ENCODE measurements at places on chromosomes 1 and 21.
A peak's percentile ranks its signal among the peaks of the same experiment; 100 is the strongest.

DNA sequence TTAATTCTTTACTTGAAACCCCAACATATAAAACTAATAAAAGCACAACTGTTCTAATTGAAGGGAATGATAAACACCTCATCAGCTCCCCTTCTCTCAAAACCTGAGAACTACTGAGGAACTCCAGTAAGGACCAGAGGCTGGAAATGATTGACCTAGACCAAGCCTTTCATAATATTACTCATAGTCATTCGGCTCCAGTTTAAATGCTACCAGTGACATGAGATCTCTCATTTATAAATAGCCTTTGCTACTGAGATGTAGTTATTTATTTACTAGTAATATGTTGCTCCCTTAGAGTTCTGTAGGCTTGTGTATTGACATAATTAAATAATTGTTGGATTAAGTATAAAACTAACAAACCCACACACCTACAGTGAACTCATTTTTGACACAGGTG, 209.8 kb upstream of the PRMT6 start:
- no peak for DNase-seq

DNA sequence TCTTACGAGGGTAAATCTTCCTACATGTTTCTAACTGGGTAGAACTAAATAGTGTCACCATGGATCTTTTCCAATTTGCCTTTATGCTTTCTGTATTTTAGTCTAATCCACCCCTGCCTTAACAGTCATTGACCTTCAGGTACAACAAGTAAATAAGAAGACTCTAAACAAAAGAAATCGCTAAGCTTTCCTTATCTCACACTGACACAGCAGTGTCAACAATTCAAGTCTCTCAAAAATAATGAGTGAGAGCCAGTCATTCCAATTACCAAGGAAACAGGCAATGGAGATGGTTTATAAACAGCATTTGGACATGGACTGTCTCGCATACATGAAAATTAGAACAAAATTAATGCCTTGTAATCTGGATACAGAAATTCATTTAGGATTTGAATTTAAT, 365.8 kb downstream of the VAV3 start:
- DNase-seq: no peak

DNA sequence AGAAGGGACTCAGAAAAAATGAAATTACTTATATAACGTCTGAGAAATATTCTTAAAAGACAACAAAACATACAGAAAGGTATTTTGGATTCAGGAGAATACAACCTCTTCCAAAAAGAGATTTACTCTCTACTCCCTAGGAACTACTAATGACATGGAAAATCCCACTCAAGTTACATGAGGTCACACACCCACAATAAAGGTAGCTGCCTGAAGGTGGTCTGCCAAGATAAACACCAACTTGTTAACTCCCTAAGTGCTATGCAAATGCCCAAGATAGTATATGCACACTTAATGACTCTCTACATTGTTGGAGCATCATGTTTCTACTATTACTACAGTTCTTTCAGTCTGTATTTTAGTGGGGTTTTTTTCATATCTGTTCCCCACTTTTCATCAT, 26.5 kb downstream of the RERE start:
- DNase-seq: no peak

- DNase-seq: no peak
Measured at GRCh38 chr1:1308756-1309250, 406 bp downstream of the PUSL1 start.

DNA sequence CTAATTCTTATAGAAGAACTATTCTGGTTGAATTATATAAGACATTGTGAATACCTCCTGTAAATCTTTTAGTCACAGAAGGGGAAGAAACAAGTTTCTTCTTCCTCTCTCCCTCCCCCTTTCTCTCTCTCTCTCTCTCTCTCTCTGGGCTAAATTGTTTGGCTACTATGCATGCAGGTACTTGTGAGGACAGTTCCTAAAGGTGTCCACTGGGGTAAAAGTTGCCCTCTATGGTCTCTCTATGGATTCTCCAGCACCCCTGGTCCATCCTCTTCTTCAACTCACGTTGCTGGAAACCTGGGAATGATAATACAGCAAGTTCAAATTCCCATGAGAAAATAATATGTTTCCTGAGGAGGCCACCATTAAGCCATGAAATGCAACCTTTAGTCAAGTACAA, 5.8 kb downstream of the OR6K3 start:
- no peak for DNase-seq

DNA sequence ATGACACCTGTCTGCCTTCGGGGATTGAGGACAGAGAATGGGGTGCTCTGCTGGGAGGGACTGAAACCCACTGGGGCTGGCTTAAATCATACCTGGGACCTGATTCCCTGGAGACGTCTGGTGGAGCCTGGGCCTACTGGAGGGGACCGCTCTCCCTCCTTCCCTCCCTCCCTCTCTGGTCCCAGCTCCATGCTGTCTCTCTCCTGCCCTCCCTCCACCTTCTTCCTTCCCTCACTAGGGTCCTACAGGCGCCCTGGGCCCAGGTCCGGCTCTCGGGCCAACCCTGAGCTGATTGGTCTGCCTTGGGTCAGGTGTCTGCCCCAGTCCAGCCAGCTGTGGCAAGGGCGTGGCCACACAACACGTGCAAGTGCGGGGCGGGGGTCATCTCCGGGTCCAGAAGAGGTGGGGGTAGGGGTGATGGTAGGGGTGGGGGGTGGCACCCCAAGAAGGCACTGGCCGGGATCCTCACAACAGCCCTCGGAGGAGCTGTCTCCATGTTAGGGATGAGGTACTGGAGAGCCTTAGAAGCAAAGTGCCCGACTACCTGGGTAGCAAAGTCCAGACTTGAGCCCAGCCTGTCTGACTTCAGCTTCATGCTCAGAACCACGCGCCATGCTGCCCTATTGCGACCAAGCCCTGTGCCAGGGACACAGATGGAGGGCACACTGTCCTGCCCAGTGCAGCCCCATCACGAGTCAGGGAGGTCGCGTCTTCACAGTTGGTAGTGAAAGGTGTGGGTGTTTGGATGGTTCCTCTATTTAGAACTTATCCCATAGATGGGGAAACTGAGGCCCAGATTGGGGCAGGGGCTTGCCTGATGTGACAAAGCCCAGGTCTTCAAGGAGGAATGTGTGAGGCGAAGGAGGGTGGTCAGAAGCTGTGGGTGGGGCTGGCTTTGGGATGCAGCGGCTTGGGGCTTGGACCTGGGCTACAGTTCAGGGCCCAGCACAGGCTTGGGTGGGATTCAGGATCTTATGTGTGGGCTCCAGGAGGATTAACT, 574.1 kb downstream of the PTPRU start:
- peak; percentile 4 for DNase-seq

DNA sequence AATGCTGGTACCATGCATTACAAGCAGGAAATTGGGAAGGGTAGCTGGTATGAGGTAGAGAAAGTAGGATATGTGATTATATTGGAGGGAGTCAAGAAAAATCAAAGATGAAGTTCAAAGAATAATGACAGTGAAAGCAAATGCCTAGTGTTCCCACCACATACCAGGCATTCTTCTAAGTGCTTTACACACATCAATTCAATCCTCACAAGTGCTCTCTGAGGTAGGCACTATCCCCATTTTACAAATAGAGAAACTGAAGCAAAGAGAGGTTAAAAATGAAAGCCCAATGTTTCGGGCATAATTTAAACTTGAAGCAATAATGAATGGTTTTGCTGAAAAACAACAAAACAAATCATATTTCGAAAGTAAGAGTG, 40.1 kb upstream of the MCOLN3 start:
- no peak for DNase-seq

- no peak for DNase-seq
Measured at GRCh38 chr21:36889401-36889800, 77.1 kb downstream of the HLCS start.

DNA sequence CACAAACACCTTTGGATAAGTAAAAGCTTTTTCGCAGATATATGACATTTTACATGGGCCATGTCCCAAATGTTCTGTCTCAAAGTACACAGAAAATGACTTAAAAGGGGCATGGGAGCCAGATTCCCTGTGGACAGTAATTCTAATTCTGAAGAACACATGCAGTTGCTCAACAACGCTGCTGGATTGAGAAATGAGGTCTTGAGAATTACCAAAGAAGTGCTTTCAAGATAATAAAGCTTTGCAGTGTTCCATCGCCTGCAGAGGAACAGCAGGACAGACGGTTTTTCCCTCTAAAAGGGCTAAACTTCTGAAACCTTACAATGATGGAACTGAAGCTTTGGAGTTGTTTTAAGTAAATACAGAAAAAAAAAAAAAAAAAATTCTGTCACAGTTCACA, 55.3 kb upstream of the HSPA13 start:
- DNase-seq: no peak

DNA sequence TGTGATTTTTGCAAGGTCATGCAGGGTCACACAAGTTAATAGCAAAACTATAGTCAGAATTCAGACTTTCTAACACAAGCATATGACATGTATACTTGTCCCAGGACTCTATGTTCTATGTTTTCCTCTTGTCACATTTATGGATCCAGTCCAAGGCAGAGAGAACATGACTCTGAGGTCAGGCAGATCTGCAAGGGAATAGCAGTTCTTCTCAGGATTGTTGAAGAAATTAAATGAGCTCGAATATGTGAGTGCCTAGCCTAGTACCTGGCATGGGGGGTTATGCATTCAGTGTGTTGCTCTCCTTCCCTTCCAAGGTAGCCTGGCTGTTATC, 9.5 kb upstream of the RPTN start:
- DNase-seq: no peak

- no peak for DNase-seq
Measured at GRCh38 chr1:248388426-248388825, 12.9 kb downstream of the OR2T6 start.

DNA sequence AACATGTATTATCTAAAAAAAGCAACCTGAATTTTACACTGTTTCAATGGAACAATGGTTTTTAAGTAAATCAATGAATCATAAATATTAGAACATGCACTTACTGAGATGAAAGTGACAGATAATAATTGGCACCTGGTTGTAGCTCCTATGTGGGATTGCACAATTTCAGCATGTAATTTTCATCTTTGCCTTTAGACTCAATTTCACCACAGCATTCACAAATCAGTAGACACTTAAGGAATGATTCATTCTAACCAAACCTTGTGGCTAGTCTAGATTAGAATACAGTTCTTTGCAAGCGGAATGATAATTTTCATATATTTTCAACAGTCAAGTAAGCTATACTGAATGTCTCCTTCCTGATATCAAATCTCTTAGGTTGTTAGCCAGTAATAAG, 853.4 kb downstream of the KCNT2 start:
- no peak for DNase-seq

DNA sequence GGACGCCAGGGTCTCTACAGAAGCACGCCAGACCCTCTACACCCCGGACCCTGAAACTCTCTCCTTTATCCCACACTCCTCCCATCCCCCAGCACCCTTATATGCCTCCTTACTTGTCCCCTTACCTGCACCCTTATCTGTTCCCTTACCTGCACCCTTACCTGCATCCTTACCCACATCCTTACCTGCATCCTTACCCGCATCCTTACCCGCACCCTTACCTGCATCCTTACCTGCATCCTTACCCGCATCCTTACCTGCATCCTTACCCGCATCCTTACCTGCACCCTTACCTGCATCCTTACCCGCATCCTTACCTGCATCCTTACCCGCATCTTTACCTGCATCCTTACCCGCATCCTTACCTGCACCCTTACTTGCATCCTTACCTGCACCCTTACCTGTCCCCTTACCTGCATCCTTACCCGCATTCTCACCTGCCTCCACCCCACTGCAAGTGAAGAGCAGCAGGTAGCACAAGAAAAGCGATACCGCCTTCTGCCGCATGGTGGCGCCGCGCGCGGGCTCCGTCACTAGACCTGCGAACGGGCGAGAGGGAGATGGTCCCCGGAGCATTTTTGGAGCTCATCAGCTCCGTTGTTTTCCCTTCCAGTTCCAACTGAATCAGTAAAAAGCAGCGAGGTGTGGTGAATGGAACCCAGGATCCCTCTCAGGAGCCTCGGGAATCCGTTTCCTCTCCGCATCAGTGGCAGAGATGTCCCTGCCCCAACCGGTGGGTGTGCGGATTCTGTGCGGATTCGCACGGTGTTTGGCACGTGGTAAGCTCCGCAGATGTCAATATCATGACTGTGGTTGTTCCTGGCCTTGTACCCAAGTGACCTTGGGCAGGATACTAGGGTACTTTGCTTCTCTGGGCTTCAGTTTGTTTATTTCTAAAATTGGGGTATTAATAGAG, 2.9 kb downstream of the IFI6 start:
- peak; percentile 68 for DNase-seq

DNA sequence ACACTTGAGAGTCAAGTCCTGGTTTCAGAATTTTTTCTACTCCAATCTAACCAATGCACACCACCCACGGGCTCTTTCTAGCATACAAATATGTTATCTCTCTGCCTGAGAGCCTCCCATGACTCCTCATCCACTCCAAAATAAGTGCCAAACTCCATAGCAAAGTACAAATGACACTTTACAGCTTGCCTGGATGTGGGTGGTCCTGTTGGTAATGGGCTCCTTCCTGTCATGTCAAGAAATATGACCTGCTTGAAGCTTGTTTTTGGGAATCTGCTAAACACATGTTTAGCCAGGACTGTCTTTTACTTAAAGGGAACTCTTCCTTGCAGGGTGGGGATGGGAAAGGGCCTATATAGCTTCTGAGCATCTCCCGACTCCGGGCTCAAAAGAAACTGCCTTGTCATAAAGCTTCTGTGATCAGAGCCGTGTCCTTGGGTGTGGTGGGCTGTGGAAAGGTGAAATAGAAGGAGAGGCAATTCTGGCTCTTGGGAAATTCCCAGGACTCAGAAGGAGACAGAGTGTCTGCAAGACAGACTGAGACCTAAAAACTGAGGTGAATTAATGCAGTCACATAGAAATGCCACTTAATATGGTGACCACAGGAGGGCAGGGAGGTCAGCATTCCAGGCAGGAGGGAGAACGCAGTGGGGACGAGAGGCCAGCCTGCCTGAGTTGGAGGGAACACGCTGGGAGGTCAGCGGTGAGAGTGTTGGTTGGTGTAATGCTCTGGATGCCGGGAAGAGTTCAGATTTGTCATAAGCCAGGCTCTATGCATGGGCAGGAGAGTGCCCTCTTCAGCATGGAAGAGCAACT, 6.1 kb upstream of the IGFN1 start:
- no peak for DNase-seq

GRCh38 chr1:244339776-244340175, 111.9 kb downstream of the ADSS2 start:
- no peak for DNase-seq

DNA sequence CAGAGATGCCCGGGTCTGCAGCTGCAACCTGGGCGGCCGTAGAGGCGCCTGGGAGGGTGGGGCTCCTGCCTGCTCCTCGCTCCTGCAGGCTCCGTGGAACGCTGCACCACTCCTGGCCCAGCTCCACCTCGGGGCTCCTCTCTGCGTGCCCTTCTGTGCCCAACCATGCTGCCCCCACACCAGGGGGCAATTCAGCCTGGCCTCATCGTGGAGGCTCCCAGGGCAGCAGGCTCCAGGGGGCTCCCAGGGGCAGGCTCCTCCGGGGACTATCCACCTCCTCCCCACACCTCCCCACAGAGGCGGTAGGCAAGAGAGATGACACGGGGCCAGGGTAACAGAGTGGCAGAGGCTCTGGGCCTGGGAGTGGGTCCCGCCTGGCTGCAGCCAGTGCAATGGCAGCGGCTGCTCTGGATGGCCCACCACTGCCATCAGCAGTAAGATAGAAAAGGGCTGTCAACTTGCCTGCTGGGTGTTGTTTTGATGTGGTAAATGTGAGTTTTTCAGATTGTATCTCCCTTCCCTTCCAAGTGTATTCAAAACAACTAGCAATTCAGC, 22.4 kb upstream of the LRRC8C start:
- DNase-seq: peak; percentile 29

- DNase-seq: no peak
Measured at GRCh38 chr1:145849356-145850160, 4.1 kb downstream of the NUDT17 start.
